ENCODE measurements at places on chromosomes 13 and 19.

- DNase-seq, result no peak
These were observed 134.2 kb downstream of the TSHZ3 start for GRCh38 chr19:31214997-31215396.

- DNase-seq, result no peak
These were observed 125.7 kb downstream of the CRYL1 start for GRCh38 chr13:20399961-20400360.

DNA sequence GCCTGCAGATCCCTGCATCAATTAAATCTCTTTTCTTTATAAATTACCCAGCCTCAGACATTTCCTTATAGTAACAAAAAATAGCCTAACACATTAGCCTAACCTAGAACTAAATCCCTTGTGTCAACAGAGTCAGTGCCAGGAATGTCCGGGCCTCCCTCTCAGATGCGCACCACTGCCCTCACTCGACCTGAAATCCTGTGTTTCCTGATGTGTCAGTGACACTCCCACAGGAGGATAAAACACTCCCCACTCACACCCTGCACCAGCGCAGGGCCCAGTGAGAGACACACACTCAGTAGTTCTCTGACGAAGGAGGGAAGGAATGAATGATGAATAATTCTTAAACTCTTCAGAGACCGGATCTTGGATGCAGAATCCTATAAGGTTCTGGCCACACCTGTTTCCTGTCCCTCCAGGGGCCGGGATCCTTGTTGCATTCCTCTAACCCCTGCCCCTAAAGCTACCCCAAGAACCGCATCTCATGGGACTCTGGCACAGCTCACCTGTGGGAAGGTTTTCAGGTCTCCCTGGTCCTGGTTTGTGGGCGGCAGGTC is 3.1 kb downstream of the CEACAM3 start:
- DNase-seq, result no peak

DNA sequence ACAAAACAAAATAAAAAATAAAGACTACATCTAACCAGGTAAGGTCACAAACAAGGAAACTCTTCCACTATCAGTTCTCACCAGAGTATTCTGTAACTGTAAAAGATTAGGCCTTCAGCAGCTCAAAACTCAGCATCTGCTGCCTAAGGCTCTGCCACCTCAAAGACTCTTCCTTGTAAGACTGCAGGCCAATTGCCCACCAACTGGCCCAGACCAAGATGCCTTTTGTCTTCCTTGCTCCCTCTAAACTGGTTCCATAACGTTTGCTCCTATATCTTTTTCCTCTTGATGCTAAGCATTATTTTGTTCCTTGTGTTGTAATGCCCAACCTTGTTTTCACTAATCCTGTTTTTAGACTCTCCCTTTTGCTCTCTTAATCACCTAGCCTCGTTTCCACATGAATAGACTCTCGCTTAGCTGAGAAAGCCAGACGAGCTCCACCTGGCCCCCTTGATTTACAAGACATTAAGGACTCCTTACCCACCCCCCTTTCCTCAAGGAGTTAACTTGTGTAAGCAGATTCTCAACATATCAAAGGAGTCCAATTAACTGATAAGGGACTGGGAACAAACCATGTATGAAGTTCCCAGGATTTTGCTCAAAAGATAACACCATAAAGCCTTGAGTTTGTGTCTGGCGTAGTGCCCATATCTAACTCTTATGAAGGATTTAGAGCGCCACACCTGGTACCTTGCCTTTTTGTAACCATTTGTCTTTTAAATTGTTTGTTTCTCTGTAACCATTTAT is 1.5 kb downstream of the ZNF814 start:
- no peak for DNase-seq

DNA sequence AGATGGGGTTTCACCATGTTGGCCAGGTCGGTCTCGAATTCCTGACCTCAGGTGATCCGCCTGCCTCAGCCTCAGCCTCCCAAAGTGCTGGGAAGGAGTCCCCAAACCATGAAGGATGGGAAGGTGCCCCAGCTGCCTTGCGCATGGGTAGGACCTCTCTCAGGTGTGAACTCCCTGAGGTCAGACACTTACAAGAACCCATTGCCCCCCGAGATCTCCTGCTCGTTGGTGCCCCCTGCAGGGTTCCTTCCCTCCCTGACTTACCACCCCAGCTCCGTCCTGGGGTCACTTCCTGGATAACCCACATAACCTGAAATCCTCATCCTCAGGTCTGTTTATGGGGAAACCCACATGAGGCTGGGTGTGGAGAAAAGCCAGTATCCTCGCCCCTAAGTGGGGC is 41.7 kb downstream of the UNC13A start:
- no peak for DNase-seq

DNA sequence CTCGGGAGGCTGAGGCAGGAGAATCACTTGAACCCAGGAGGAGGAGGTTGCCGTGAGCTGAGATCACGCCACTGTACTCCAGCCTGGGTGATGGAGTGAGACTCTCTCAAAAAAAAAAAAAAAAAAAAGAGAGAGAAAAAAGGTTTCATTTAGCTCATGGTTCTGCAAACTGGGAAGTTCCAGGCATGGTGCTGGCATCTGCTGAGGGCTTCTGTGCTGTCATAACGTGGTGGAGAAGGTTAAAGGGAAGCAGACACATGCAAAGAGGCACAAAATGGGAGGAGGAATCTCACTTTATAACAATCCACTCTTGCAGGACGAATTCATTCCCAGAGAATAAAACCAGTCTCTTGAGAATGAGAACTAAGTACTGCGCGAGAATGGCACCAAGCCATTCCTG is 34.9 kb upstream of the SIAH3 start:
- DNase-seq, result no peak

DNA sequence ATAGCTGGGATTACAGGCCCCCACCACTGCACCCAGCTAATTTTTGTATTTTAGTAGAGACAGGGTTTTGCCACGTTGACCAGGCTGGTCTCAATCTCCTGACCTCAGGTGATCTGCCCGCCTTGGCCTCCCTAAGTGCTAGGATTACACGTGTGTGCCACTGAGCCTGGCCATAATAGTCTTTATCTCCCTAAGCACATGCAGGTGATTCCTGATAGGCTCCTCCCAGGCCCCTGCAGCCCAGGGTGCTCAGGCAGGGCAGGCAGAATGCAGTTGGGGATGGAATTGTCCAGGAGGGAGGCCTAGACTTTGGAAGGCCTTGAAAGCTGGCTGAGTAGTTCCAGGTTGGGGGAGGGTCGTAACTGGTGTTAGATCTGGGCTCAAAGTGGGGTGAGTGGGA is 8.5 kb downstream of the ZNF526 start:
- DNase-seq, result no peak

DNA sequence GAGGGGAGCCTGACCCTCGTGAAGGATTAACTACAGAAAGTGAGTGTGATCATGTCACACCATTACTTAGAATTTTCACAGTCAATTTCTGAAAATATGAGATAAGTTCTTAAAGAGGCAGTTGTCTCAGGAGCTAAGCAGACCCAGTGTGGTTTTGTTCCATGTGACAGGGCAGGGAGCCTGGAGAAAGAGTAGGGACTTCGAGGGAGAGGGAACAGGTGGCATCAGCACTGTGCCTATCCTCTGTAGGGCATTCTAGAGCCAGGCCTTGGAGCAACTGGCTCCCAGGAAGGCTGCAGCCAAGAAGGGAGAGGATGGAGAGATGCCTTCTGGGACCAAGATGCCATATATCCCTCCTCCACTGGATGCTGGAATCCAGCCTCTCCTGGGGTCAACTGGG is 183.0 kb downstream of the TSHZ3 start:
- no peak for DNase-seq

DNA sequence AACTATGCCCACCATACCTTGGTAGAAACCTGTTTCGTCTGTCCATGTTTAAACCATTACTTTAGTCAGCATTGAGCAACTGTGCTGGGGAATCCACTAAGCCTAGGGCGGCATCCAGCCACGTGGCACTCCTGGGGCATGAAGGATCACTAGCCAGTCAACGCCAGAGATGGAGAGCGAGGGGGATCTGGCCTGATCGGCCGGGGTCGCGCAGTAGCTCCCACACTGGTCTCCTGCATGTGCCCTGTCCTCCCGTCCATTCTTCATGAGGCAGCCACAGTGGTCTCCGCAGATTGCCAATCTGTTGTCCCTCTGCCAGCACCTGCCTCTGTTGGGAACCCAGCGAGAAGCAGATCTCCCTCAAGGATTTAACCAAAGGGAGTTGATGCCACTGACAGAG is 109.4 kb downstream of the DPF1 start:
- DNase-seq, result no peak

DNA sequence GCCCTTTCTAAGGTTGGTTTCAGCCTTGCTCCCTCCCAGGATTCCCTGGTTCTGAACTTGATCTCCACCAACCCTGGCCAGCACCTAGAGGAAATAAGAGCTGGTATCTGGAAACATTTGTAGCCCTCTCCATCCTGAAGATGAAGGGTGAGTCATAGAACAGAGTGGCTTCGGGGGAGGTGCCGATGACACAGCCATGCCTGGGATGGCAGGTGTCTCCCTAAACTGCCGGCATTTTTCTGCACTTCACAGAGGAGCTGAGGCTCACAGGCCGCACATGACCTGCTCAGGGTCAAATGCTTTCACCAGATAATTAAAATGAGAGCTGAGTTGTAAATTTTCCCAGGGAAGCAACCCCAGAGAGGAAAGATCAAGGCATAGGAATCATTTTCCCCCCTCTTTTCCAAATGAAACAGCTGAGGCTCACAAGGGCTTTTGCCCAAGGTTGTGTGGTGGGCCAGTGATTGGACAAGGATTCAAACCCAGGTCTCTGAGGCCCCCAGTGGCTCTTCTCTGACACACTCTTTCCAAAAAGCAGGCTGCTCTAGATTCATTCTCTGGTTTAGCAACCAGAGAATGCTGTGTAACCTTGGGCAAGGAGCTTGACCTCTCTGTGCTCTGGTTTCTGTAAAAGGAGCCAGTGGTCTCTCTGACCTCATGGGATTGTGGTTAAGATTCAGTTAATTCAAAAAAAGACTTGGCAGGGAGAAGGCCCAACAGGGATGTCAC is 1.2 kb upstream of the SLC25A42 start:
- no peak for DNase-seq

DNA sequence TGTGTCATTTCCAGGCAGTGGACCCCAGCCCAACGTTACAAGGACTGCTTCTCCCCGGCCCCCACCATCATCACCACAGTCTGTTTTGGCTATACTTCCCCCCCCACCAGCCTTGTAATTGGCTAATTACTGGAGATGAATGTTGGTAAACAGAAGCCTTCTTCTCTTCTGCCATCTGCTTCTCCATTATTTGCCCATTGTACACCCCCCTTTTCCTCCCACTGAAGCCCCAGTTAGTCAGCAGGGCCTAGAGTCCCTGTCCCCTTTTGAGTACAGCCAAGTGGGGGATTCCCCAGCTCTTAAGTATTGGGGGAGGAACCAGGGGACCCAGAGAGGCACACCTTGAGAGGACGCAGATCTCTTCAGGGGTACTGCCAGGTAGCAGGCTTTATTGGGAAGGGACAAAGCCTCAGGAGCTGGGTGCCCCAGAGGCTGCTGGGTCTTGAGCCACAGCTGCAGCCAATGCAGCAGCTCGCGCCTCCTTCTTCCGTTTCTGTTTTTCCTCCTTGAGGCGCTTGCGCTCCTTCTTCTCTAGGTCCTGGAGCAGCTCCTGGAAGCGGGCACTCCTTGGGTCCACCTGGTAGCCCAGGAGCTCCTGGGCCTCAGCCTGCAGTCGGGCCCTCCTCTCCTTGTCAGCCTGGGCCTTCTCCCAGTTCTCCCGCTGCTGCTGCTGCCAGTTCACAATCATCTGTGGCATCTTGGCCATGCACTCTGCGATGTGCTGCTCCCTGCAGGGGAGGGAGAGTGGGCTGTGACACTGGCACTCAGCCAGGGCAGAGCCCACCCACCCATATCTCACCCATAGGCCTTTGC is 3.0 kb downstream of the GADD45GIP1 start:
- DNase-seq, result no peak

DNA sequence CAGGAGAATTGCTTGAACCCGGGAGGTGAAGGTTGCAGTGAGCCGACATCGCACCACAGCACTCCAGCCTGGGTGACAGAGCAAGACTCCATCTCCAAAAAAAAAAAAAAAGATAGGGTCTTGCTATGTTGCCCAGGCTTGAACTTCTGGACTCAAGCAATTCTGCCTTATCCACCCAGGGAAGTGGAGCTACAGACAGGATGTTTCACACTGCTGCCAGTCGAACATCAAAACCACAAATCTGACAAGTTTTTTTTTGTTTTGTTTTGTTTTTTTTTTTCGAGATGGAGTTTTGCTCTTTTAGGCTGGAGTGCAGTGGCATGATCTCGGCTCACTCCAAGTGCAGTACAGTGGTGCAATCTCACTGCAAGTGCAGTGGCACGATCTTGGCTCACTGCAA is 10.8 kb downstream of the XPO4 start:
- DNase-seq, result no peak

- DNase-seq, result peak; percentile 39
These were observed at the start of gene CD22 for GRCh38 chr19:35328851-35329285. Gene CD22, plus strand, starts transcription at chr19:35329187. Its CDS starts 2,854 bp downstream, at chr19:35332041.

- no peak for DNase-seq
These were observed 199.8 kb downstream of the DNAJC15 start for GRCh38 chr13:43223216-43223615.

DNA sequence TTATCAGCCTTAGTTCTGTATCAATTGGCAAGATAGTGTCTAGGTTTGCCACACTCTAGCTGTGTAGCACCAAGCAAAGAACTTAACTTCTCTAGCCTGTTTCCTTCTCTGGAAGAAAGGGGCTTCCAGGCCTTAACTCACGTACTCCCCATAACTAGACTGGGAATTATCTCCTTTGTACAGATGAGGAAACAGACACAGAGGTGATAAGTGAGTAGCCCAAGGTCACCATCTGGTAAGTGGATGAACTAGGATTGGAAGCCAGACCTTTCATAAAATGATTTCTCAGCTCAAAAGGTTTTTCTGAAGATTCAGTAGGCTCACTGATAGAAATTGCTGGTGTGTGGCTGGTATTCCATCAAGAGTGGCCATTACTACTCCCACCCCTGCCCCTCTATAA is 3.1 kb downstream of the ZNF428 start:
- DNase-seq, result no peak

DNA sequence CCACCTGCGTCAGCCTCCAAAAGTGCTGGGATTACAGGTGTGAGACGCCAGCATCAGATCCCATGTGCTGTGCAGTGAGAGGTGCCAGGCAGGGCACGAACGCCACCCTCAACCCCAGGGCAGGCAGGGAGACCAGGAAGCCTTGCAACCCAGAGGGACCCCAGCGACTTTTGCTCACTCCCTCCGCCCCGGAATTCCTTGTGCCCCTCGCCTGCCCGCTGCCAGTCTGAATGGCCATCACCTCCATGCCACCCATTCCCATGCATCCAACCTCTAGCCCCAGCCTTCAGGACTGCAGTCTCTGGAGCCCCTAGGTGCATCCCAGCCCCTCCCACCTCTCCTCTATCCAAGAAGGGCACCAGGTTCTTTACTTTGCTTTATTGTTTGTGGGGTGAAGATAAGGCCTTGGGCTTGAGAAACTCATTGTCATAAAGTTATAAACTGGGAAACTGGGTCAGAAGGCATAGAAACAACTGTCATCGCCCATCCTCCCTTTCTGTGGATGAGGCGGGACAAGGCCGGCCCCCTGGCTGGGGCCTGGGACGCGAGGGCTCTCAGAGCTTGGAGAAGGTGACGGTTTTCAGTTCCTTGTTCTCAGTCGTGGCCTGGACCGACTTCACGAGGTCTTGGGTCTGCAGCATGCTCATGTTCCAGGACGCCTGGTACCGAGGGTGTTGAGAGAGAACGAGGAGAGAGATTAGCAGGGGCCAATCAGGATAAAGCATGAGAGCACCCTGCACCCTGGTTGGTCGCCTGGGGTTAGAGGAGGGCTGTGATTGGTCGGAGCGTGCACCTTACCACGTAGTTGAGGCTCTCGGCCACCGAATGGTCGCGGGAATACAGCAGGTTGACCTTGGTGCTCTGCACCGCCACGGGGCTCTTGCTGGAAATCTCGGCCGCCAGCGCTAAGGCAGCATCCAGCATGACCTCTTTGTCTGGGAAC is 2.6 kb upstream of the LGALS4 start:
- DNase-seq, result no peak
